ENCODE measurements at places on chromosomes 16 and 17. TPM values are rescaled to one million over a fixed set of nuclear protein-coding genes. Genes with fewer than 3 reads are reported as not detected.

- no peak for DNase-seq
- H3K36me3 ChIP-seq: no peaks in the 10 kb centered on the region
- H3K4me3 ChIP-seq: no peak overlapping the region
Observed at GRCh38 chr16:85207357-85207921, 95.2 kb upstream of the CIBAR2 start.

The TERB1 gene
- total RNA-seq: not detected

DNA sequence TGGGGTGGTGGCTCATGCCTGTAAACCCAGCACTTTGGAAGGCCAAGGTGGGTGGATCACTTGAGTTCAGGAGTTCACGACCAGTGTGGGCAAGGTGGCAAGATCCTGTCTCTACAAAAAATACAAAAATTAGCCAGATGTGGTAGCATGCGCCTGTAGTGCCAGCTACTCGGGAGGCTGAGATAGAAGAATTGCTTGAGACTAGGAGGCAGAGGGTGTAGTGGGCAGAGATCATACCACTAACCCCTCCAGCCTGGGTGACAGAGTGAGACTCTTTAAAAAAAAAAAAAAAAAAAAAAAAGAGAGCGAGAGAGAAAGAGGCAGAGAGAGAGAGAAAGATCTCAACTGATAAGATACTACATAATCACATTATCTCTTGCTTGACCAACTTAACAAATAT lies 45.9 kb downstream of the KANSL1 start:
- no peaks in the 10 kb centered on the region for H3K36me3 ChIP-seq
- no peaks in the 10 kb centered on the region for H3K27me3 ChIP-seq
- H3K4me1 ChIP-seq: 0 out of 2 replicates have a peak, but pooled peaks cover 4% of the 10 kb centered on the region
- DNase-seq: no peak
- H3K4me3 ChIP-seq: no peak overlapping the region

DNA sequence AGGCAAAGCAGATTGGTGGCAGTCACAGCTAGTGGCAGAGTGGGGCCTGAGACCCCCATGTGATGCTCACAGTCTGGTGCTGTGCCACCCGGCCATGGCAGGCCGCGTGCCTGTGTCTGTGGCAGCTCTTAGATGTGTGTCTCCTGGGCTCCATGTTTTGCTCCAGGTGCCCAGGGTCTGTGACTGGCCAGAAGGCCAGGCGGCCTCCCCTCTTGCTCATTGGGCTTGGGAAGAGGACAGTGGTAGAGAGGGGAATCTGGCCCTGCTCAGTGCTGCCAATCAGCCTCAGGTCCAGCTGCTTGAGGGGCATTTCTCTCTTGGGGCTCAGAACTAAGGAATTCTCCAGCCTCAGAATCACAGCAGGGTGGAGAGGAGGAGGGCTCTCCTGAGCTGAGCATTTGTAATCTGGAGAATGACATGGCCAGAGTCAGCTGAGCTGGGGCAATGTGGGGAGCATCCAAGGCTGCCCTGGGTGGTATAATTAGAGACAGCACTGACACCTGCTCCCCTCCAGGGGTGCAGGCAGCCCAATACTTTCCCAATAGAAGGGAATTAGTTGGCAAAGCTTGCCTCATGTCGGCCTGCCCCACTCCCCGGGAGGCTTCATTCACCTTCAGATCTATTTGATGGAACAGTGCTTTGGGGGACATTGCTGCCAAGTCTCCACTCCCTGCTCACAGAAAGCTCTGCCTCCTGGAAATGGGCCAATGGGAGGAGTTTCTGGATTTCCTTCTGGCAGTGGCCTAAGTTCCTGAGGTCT lies 2.7 kb upstream of the LASP1NB start:
- no peak overlapping the region for H3K27ac ChIP-seq
- H3K27me3 ChIP-seq: no peaks in the 10 kb centered on the region
- no peak for DNase-seq
- H3K4me3 ChIP-seq: no peak overlapping the region

DNA sequence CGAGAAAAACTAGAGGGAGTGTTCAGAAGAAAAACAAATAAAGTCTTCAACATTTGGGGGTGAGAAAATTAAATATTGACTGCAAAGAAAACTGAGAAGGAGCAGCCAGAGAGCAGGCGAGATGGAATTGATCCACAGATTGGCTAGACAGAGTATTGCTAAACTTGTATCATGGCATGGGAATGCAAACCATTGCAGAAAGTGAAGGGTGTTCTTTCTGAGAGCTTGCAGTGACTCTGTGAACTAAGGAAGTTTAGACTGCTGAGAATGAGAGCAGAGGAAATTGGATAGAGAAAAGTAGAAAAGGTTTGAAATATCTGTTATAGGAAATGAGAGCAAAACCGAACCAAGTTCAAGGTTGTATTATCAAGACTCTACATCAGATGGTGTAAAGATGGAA lies 191.5 kb downstream of the HS3ST3A1 start:
- no peaks in the 10 kb centered on the region for H3K4me1 ChIP-seq
- H3K27me3 ChIP-seq: no peaks in the 10 kb centered on the region
- no peak overlapping the region for H3K4me3 ChIP-seq
- DNase-seq: no peak
- no peaks in the 10 kb centered on the region for H3K36me3 ChIP-seq
- no peak overlapping the region for H3K27ac ChIP-seq

DNA sequence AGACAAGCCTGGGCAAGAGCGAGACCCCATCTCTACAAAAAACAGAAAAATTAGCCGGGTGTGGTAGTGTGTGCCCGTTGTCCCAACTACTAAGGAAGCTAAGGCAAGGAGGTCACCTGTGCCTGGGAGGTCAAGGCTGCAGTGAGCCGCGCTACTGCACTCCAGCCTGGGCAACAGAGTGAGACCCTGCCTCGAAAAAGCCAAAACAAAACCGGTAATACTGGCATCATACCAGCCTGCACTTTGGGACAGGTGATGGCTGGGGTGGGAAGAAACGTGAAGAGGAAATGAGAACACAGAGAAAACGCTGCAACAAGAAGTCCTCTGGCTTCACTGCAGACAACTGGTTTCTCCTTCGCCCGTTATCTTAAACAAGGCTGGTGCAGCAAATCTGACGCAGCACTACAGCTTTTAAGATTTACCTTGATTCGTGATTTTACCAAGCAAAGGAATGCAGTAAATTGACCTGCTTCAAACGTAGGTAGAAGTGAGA lies 725 bp upstream of the CASC3 start:
- no peaks in the 10 kb centered on the region for H3K27me3 ChIP-seq
- H3K4me1 ChIP-seq: peaks cover 8% of the 10 kb centered on the region
- peak overlapping the region; percentile 53 for H3K4me3 ChIP-seq

The TVP23A gene
- not detected for total RNA-seq

The CCL2 gene
- 0.60 TPM for total RNA-seq

DNA sequence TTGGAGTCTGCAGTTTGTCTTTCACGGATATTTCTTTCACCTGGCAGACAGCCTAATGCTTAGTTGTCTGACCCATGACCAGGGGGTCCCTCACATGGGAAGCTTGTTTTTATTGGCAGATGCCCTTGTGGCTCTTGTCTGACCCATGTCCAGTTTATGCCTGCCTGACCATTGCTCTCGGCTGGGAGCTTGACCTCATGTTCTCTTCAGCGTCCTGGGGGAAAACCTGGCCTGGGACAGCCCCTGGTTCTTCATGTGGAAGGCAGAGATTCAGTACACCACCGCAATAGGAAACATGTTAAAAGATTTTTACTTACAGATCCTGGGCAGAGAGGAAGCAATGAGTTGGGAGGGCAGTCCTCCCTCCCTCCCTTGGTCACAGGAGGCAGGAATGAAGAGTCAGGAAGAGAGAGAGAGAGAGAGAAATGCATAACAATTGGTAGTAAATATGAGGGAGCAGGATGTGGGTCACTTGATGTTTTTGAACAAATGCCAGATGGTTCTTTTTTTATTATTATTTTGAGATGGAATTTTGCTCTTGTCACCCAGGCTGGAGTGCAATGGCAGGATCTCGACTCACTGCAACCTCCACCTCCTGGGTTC lies 302.7 kb upstream of the MYOCD start:
- H3K27ac ChIP-seq: no peak overlapping the region
- H3K36me3 ChIP-seq: no peaks in the 10 kb centered on the region
- DNase-seq: no peak
- no peak overlapping the region for H3K4me3 ChIP-seq
- no peaks in the 10 kb centered on the region for H3K4me1 ChIP-seq

DNA sequence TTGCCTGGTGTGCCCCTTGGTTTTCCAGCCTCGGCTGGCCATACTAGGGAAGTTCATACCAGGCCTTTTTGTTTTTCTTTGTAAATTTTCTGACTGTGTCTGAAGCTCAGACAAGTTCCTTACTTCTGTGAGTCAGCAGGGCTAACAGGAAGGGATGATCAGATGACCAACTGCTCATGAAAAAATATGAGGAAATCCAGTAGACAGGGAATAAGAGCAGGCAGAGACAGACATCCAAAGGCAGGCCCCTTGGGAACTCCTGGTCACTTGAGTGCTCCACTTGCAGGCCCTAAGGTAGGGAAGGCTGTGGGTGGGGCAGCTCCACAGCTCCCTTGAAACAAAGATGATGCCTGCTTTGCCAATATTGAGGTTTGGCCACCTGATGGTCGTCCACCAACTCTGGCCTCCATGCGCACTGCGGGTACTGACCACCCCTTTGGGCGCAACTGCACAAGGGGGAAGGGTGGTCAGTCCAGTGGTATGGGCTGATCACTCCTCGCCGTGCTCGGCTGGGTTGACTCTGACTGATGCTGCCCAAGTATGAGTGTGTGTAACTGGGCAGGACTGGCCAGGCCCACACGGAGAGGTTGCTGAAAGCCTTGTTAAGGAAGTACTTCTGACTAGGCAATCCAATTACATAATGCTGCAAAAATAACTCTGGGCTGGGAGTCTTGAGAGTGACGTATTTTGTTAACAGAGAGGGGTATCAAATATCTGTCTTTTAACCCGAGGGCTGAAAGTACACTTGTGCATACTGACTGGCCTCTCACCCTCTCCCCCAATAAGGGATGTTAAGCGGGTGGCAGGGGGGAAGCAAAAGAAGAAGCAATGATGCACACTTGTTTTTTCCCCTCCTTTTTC lies 20.8 kb upstream of the ZFHX3 start:
- no peak for DNase-seq
- H3K27ac ChIP-seq: no peak overlapping the region
- H3K4me1 ChIP-seq: peaks cover 16% of the 10 kb centered on the region
- no peaks in the 10 kb centered on the region for H3K27me3 ChIP-seq
- H3K4me3 ChIP-seq: no peak overlapping the region
- no peaks in the 10 kb centered on the region for H3K36me3 ChIP-seq

DNA sequence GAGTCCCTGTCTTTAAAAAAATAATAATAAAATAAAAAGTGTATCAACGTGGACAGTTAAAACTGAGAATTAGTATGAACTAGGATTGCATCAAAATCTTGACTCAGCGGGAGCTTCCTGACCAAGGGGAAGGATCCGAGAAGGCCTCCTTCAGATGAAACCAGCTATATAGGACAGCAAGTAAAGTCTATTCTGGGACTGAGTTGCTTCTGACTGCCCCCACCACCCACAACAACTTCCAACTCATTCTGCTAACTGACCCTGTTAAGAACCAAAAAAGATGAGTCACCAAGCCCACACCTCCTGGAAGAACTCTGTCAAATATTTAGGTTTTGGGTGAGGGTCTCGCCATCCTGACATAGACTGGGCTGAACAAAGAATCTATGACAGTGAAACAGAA lies 24.9 kb downstream of the MPP3 start:
- no peak overlapping the region for H3K27ac ChIP-seq
- H3K4me3 ChIP-seq: no peak overlapping the region
- H3K4me1 ChIP-seq: no peaks in the 10 kb centered on the region
- no peaks in the 10 kb centered on the region for H3K36me3 ChIP-seq

DNA sequence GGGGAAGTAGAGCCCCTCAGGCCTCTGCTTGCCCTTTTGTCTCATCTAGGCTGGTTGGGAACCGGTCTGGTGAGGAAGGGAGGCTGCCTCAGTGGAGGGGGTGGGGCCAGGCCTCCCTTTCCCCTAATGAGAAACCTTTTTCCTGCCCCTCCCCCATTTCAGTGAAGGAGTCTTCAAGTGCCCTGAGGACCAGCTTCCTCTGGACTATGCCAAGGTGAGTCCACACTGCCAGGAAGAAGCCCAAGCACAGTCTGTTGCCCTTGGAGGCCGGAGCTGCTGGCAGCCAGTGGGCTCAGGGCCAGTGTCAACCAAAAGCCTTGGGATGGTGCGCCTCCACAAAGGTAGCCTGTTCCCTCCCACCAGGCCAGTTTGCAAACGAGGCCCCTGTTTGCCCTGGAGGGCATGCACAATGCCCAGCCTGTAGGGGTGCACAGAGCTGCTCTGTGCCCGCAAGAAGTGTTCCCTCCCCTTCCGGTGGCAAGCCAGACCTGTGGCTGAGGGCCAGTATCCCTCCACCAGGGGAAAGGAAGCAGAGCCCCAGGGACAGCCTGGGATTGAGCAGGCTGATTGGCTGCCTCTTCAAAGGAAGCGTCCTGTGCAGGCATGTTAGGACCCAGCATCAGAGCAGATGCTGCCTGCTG lies 3.4 kb downstream of the TRAF4 start:
- DNase-seq: peak; percentile 82
- peak overlapping the region; percentile 23 for H3K4me3 ChIP-seq
- H3K27ac ChIP-seq: peak overlapping the region; percentile 96
- peaks cover 35% of the 10 kb centered on the region for H3K4me1 ChIP-seq
- peaks cover 24% of the 10 kb centered on the region for H3K36me3 ChIP-seq

The HAS3 gene
- 8.3 TPM for total RNA-seq

The PRCD gene
- not detected for total RNA-seq

DNA sequence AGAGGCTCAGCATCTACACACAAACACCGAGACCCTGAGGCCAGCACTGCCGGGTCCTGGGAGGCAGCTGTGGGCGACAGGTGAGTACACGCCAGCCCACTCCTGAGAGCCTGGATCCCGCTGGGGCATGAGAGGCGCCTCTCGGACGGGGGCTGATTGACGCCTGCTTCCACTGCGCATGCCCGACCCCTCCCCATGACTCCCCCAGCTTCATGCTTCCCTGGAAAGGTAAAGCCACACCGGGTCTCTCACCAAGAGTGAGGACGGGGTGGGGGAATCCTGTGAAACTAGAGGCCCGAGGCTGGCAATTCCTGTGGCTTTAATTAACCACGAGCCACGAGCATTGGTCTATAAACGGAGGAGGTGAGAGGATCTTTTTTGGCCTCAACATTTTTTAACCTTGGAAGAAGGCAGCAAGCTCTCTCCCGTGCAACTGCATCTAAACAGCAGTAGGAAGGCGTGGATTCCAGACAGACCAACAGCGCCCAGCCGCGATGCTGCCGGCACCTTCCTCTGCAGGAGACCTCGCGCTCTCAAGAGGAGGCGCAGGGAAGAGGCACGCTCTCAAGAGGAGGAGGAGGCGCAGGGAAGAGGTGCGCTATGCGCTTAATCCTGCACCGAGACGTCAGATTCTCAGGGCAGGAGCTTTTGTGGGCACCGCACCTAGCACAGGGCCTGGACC lies 71.8 kb upstream of the METRNL start:
- H3K4me3 ChIP-seq: no peak overlapping the region
- no peak for DNase-seq
- no peaks in the 10 kb centered on the region for H3K27me3 ChIP-seq
- no peak overlapping the region for H3K27ac ChIP-seq
- no peaks in the 10 kb centered on the region for H3K4me1 ChIP-seq

DNA sequence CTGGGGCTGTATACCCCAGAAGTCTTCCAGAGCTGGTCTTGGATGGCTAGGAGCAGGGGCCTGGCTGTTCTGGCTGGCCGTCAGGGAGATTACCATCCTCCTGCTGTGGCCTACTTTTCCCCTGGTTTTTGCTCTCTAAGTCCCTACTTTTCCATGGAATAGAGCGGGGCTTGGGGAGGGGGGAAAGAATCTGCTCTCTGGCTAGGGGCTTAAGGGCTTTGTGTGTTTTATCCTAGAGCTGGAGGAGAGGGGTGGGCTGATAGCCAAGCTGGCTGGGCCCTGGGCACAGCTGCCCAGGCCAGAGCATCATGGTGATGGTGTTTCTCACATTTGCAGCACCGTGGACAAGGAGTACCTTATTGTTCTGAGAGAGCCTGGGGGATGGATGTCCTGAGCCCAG lies 3.6 kb downstream of the NRN1L start:
- H3K27me3 ChIP-seq: no peaks in the 10 kb centered on the region
- DNase-seq: no peak
- H3K4me1 ChIP-seq: peaks cover 37% of the 10 kb centered on the region
- H3K27ac ChIP-seq: no peak overlapping the region
